ENCODE measurements at places on chromosomes 1 and 21.

GRCh38 chr1:42937141-42937696 is 21.4 kb downstream of the SLC2A1 start:
- DNase-seq = no peak

DNA sequence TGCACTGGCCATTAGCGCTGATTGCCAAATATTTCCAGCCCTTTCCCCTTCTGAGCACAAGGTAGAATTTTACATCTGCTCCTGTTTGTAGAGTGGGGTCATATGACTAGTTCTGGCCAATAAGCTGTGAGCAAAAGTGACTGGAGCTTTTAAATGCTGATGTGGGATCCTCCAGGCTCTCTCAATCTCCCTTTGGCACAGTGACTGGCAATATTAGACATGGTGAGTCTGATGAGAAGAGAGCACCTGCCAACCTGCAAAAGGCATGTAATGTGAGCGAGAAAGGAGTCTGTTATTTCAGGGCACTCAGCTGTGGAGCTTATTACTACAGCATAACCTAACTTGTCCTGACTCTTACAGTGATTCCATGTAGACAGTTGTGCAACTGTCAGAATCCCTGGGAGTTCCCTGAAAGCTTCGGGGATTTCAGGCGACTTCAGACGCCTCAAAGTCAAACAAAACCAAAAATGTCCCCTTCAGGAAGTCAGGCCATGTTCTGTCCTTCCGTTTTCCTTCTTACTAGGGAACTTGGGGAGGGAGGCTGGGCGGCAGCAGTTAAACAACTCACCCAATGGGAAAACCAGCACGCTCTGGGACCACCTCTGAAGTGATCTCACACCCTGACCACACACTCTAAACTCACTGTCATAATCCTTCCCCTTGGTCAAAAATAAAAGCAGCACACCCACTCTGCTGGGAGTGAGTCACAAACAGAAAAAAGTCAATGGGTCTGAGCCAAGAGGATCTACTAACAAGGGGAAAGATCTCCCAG is 3.6 kb upstream of the RASSF5 start:
- DNase-seq = peak; percentile 98

DNA sequence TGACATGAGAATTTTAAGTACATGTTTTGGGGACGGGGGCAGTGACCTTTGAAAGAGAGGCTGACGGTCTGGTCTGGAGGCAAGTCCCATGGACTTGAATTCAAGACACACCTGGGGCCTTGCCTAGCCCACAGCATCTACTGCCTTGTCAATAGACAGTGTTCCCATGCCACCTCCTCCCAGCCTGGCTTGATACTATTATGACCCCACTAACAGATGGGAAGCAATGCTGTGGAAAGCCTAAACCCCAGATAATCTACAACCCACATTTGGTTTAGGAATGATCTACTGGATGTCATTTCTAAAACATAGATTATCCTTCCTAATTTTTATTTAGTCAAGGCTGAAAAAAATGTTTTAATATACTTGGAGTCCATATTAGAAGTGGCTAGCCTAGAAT is 17.8 kb upstream of the NFASC start:
- DNase-seq = no peak

DNA sequence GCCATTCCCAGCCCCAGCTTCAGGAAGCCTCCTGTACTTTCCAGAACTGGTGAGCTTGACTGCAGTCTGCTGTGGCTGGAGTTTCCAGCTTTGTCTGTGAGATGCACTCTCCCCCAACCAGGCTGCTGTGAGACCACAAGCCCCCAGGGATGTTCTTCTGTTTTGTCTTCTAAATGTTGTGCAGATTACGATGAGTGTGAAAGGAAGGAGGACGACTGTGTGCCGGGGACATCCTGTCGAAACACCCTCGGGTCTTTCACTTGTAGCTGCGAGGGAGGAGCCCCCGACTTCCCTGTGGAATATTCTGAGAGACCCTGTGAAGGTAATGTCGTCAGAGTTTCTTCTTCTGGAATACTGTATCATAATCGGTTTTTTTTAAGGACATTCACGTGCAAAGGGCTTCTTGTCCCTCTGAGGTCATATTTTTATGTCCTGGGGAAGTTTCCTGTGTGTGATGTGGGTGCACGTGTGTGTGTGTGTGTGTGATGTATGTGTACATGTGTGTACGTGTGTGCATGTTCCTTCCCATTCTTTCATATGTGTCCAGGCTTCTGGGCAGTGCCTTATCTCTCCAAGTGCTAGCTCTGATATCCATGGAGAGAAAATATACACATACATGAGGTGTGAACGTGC is 49.9 kb downstream of the UMODL1 start:
- DNase-seq = no peak

Data from GM04503 (cell line).